Dermis blood vessel endothelial cell (primary cell): ENCODE measurements at places on chromosomes 12 and 14. TPM values are rescaled to one million over a fixed set of nuclear protein-coding genes. Genes with fewer than 3 reads are reported as not detected.

- DNase-seq, result no peak
Observed at GRCh38 chr14:43356979-43357545, 1150.0 kb downstream of the FSCB start.

The MANSC4 gene
- not detected in 2 replicates for total RNA-seq

The SOAT2 gene
- not detected in 2 replicates for total RNA-seq

DNA sequence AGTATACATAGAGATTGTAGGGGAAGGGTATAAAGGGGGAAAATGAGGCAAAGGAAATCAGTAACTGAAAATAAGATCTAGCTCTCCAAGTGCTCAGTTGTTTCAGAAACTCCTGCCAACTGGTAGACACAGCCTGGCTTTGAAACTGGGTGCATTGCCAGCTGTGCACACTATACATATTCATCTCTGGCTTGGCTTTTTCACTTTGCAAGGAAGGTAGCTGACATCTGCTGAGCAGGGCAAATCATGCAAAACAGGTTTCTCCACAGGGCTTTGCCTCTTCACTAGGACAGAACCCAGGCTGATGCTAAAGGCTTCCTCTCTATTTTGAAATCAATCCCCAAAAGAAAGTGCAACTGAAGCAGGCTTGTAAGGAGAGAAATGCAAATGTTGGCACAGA is 101.5 kb downstream of the HELB start:
- no peak for DNase-seq

DNA sequence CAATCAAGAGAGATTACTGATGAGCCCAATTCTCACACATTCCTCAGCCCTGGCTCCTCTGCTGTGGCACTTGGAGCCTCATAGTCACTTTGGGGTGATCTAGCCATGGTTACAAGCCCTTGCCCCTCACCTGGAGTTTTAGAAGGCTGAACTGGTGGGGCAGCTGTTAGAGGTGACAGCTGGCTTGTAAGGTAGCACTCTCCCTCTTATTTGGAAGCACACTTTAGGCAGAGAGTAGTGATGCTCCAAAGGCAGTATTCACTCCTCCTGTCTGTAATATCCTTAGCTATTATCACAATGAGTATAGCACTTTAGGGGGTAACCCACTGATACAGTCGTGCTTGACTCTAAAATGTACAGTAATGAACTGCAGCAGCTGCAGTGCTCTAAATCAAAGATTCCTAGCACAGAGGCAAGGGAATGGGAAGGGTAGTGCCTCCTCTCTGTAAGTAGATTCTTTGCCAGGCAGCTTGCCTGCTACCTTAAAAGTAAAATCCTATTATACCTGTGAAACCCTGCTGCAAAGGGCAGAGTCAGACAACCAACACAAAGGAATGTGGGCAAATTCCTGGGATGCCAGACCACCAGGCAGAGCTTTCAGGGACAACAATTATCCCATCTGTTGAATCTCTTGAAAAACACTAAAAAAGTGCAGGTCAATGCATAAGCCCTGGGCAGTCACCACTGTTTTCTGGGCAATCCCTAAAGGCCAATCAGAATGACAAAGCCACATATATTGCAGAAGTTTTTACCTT is 336.3 kb downstream of the NOVA1 start:
- DNase-seq, result no peak

DNA sequence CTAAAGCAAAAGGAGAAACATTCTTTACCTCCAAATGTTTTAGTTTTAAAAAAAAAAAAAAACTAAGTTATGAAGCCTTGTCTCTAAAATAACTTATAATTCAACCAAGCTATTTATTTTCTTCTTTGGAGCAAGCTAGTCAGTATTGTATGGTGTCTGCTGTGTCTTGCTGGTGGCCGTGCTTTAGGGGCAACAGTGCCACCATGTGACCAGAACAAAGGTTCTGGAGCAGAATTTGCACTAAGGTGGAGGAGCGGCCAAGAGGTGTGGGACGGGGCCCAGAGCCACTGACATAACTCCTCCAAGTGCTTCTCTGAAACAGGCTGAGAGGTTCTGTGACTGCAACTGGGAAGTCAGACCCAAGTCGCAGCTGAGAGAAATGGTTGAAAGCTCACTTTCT is 4.5 kb downstream of the FICD start:
- peak; percentile 21 for DNase-seq

- peak; percentile 58 for DNase-seq
Observed at GRCh38 chr12:96810057-96810456, 97.0 kb upstream of the NEDD1 start.

The APPL2 gene
- 21.4 and 22.1 TPM in 2 replicates for total RNA-seq

DNA sequence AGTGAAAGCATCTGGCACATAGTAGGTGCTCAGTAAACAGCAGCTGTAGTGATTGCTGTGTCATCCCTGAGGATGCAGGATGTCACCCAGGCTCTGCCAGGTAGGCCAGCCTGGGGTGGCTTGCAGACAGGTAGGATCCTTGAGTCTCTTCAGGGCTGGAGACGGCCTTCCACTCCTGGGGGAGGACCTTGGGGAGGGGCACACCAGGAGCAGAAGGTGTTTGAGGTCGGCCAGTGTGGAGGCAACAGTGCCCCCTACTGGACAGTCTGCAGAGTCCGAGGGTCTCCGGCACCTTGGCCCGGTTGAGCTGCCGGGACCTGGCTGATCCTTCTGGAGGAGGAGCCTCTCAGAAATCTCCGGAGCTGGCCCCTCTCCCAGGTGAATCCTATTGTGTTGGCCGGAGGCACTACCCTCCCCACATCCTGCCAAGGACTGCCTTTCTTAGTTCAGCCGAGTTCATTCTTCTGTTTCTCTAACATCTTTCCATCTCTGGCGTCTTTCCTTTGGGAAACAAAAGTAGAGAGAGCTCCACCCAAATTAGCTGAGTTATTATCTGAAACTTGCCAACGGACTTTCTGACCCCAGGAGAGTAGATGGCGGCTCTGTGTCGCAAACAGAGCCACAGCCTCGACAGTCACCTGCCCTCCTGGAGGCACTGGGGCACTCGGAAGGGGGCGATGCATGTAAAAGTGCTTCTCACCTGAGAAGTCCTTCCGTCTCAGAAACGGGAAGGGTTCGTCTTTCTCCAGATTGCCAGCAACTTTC is 41.8 kb upstream of the CLMN start:
- DNase-seq, result peak; percentile 67

DNA sequence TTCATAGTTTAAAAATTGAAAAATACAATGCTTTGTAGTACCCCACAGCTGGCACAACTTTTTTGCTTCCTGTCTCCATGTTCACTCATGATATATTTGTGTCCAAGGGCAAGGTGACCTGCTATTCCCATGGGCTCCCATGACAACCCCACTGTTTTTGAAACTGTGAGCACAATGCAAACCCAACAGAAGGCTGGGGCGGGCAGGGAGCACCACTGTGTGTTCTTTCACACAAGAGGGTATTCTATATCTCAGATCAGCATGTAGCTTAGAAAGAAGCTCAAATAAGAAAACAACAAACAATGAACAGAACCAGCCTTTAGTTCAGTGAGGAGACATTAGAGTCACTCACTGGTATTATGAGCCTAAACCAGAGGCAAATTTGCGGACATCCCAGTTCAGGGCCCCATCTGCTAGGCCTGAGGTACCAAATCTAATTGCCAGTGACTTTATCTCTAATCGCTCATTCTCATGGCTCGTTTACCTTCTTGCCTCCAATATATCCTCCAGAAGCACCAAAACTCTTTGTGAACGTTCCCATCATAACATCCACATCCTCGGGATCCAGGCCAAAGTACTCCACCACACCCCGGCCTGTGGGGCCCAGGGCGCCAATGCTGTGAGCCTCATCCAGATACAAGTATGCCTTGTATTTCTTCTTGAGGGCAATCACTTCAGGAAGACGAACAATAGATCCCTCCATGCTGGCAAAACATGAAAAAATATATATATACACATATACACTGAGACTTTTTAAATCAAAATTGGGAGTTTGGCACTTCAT is 56.4 kb upstream of the ISM2 start:
- DNase-seq, result peak; percentile 50

GRCh38 chr12:16555630-16556029 is 50.3 kb downstream of the LMO3 start:
- no peak for DNase-seq

DNA sequence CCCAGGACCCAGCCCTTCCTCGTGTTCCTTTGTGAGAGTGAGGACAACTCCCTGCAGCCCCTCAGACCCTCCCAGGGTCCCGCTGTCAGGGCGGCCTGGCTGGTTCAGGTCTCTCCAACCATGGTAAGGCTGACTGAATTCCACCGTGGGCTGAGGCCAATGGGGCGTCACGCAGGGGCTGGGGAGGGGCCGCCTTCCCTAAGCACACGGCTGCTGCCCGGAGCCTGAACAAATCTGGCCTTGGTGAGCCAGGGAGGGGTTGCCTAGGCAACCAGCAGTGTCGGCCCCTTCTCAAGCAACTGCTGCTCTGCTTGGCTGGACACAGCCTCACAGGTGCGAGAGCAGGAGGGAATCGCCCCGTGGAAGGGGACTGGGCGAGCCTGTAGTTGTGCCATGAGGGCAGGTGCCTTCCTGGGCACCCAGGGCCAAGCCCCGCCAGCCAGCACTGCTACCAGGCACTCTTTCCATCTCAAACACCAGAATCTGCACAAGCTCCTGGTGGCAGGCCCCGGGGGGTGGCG is 37.0 kb upstream of the GALNT9 start:
- DNase-seq, result no peak

- peak; percentile 89 for DNase-seq
Observed at GRCh38 chr12:8078398-8078797, 3.7 kb upstream of the NECAP1 start.

DNA sequence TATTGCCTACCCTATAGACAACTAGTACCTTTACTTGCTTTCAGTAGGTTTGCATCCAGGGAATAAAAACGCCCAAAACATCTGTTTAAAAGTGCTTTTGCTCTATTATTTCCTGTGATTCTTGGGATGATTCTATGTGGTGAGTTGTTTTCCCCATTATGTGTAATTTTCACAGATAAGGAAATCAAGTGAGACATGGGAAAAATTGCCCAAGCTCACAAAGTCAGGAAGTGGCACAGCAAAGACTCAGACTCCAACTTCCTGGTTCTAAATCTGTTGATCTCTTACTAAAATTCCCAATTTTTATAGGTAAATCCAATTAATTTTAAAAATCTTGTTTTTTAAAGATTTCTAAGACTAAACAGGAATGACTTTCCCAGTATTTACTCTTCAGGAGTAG is 39.0 kb downstream of the NID2 start:
- peak; percentile 63 for DNase-seq

- DNase-seq, result no peak
Observed at GRCh38 chr12:24496755-24497154, 452.1 kb downstream of the BCAT1 start.

The BMAL2 gene
- total RNA-seq, result 43.6 and 55.0 TPM in 2 replicates

The CLEC12A gene
- not detected in 2 replicates for total RNA-seq

- DNase-seq, result no peak
Observed at GRCh38 chr12:34298176-34298970, 276.1 kb downstream of the ALG10 start.

The PITPNM2 gene
- total RNA-seq, result 8.8 and 12.1 TPM in 2 replicates

DNA sequence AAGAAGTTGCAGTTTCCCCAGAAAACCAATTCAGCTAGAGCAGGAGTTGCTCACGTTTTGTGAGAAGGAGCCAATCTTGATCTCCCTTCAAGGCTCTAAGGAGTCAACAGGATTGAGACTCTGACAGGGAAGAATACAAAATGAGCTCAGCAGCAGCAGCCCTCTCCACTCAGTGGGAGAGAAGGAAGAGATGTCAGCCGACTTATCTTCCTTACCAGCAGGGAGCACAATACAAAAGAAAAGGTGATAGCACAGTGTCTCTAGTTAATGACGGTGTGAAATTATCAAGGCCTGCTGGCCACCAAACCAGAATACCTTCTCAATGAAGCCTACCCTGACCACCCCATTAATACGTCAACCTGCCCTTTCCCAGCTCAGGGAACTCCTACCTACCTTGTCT is 223.6 kb upstream of the TMPO start:
- no peak for DNase-seq

- no peak for DNase-seq
Observed at GRCh38 chr14:85344847-85345570, 184.9 kb upstream of the FLRT2 start.

The MGAT4C gene
- total RNA-seq, result not detected in 2 replicates

The FBXW8 gene
- 15.5 and 16.0 TPM in 2 replicates for total RNA-seq

DNA sequence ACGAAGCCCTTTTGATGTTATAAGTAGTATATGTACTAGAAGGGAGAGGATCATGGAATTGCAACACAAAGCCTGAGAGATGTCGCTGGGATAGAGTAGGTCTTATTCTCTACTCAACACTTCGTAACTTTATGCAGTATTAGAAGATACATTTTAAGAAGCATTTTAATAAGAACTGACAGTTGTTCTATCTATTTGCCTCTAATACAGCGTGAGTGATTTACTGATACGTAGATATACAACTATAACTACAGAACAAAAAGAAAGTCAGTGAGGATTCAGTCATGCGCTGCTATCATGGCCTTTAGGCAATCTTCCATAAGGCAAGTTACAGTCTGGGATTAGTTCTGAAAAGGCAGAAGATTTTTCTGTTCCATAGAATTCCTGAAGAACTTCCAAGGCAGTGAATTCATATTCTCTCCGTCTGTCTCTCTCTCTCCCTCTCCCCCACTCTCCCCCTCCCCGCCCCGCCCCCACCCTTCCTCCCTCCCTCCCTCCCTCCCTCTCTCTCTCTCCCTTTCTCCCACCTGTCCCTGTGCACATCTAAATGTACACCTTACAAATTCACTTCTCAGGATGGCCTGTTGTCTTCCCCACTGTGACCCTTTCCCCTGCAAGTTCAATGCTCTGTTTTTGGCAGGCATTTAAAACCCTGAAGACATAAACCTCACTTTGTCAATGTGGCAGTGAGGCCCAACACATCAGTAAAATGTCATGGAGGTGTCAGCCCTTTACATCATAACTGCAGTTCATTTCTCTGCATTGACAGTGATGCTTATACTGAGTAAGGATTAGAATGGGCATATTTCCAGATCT is 470.6 kb downstream of the EGLN3 start:
- DNase-seq, result no peak

The CLEC14A gene
- 303 and 344 TPM in 2 replicates for total RNA-seq

The ANKS1B gene
- not detected in 2 replicates for total RNA-seq

- DNase-seq, result peak; percentile 30
Observed at GRCh38 chr14:68088451-68088854, 268.9 kb downstream of the RAD51B start.

DNA sequence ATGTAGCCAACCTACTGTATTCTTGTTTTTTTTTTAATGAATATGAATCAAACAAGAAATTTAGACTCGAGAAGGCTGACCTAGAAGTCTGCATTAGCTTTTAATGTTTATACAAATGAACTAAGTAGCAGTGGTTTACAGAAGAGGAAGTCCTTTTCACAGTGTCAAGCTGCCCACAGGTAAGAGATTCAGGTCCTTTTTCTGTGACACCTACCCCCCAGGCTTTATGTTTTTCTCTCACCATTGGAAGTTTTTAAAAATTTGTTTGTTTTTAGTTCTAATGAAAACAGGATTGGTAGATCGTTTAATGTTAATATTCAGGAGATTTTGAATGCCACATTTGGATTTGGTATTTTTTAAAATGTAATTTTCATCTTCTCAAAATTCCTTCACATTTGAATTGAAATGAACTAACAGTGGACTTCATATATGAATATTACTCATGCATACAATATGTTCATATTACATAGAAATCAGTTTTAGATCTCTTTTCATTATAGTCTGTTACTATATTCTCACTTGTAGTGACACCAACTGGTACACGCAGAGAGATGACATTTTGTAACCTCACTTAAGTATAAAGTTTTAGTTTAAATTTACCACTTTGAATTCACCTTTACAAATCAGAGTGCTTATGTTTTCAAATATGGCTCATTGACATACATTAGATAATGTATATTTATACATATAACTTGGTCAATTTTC is 29.7 kb downstream of the ATF7IP start:
- no peak for DNase-seq

The MAP3K9 gene
- total RNA-seq, result 0.14 and 0.68 TPM in 2 replicates

The PLEKHH1 gene
- 0.09 and 1.0 TPM in 2 replicates for total RNA-seq

GRCh38 chr12:110249105-110249504 is 31.9 kb upstream of the ATP2A2 start:
- peak; percentile 43 for DNase-seq
